ENCODE measurements at places on chromosomes 3 and 15.

GRCh38 chr3:106510206-106510605, 641.4 kb upstream of the CBLB start:
- DNase-seq, result no peak

GRCh38 chr3:168034152-168034928, 61.4 kb downstream of the GOLIM4 start:
- DNase-seq, result no peak

DNA sequence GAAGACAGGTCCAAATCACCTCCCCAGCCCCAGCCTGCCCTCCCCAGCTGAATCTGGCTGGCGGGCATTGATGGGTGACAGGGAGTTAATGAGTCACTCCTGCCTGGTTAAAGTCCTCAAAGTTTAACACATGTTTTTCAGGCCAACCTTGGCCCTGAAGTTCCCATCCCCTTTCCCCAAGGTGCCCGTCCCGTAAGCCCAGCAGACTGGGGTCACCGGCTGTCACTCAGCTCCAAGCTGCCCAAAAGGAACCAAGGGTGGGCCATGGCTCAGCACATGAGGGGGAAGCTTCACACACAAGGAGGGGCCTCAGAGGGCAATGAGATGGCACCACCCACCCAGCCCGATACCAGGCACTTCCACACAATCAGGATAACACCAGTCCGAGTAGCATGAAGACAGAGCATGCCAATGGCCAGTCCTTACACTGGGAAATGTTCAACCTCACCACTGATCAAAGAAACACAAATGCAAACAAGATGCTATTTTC, 10.2 kb upstream of the KLF15 start:
- DNase-seq, result no peak

DNA sequence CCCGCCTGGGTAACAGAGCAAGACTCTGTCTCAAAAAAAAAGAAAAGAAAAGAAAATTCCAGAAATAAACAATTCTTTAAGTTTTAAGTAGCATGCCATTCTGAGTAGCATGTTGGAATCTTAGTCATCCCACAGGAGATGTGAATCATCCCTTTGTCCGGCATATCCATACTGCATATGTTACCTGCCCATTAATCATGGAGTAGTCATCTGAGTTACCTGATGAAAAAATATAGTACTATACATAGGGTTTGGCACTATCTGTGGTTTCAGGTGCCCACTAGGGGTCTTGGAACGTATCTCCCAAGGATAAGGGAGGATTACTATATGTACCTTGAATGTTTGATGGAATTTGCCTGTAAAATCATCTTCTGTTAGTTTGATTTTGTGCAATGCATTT, 6.3 kb upstream of the CCR4 start:
- DNase-seq, result no peak

DNA sequence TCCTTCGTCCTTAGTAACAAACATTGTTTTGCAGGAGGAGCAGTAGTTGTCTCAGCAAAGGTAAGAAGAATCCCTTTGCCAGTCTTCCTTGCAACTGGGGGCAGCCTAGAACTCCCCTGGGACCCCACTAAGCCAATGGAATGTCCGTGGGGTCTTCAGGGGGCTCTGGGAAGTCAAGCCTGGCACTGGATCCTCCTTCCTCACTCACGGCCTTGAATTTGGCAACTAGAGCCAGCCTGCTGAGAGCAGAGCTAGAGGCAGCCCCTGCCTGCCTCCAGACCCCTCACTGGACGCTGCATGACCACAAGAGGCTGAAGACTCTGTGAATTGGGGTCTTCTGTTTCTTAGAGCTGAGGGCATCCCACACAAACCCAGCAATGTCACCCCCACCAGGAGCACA, 18.6 kb upstream of the PRR23E start:
- DNase-seq, result no peak

DNA sequence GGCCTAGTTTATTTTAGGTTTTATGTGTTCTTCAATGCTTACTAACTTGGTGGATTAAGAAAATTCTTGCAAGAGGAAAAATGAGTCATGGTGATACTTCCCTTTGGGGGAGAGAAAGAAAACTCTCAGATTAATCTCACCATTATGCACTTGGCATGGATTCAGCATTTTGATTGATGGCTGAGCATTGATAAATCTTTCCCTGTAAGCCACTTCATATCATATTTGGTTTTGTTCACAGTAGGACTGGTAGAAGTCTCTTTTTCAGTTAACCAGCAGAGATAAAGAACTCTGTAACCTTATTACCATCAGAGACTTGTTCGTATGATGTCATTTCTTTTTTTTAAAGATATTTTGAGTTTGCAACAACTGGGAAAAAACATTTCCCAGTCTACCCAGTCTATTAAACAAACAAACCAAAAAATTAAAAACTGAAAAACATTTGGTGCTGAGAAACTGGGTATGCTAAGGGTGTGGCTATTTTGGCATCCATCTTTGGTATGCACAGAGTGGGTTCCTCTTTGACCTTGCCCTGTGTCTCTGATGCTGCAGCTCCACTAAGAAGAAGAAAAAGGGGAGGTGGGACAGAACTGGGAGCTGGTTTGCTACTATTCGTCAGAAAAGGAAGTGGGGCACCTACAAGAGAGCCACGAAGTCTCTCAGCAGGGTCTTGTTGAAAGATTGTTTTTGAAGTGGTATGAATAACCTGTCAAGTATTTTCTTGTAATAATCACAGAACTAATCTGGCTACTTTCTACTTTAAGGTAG, 17.2 kb downstream of the TMOD3 start:
- peak; percentile 18 for DNase-seq

- no peak for DNase-seq
Observed at GRCh38 chr3:116263842-116264545, 181.3 kb downstream of the LSAMP start.

GRCh38 chr15:34437687-34438086, at the start of gene GOLGA8A:
Gene GOLGA8A, minus strand, starts transcription at chr15:34437808. Its CDS starts 48,117 bp downstream, at chr15:34389691.
- DNase-seq, result peak; percentile 63

- DNase-seq, result peak; percentile 94
Observed at GRCh38 chr3:127849368-127849767, 27.1 kb upstream of the MGLL start.
